ENCODE measurements at places on chromosomes 7 and 10.

- DNase-seq: no peak
Measured at GRCh38 chr10:112026438-112026837, 157.1 kb downstream of the GPAM start.

DNA sequence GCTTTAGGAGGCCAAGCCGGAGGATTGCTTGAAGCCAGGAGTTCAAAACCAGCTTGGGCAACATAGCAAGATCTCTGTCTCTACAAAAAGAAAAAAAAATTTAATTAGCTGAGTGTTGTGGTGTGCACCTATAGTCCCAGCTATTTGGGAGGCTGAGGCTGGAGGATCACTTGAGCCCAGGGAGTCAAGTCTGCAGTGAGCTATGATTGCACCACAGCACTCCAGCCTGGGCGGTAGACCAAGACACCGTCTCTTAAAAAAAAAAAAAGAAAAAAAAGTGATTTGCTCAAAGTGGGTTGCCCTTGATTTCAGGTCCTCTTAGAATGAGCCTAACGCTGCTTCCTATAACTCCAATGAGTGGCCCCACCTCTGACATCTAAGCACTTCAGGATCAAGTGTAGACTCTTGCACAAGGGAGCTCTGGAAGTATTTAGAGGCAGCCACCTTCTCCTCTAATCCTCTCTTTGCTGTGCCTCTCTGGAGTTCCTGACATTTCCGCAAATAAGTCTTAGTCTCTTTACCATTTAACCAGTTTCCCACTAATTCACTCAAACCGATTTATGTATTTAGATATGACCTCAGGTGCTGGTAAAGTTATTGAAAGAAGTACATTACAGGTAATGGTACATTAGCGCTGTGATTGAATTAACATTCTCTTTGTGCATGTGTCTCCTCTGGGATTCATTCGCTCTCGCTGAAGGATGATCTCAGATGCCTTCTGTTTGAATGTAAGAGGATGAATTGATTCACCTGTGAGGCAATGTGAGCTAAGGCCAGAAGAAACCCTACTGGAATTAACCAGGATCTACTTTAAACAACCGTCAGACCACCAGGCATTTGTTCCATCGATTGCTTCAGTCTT, 60.8 kb upstream of the CELF2 start:
- DNase-seq: no peak

DNA sequence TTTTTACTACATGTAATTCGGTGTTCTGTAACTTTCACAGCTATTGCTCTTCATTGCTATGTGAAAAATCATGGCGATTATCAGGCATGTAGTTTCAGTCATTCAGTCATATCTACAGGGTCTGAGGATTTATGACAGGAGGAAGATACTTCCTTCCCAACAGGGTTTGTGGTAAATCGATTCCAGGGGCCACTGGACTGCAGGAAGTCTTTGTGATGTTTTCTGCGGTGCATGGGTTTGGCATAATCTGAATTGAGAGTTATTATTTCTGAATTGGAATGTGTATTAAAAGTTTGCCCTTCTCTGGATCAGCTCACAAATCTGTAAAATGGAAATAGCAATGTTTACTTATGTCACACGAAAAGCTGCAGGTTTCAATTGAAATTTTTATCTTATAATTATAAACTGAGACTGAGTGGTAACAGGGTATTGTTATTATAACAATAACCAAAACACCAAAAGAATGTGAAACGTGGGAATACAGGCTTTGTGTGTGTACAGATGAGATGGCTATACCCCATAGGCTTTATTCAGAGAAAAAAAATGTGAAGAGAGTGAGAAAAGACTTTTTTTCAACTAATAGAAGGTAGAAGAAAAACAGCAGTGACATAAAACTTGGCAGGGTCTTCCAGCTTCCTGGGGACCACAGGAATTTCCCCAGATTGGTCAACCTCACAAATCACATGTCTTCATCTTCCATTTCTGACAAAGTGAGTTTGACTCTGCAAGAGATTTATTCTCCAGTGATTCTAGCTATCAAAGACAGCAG, 307.7 kb upstream of the NFE2L3 start:
- no peak for DNase-seq

GRCh38 chr10:31697271-31698180, 231.1 kb downstream of the ARHGAP12 start:
- DNase-seq: no peak

DNA sequence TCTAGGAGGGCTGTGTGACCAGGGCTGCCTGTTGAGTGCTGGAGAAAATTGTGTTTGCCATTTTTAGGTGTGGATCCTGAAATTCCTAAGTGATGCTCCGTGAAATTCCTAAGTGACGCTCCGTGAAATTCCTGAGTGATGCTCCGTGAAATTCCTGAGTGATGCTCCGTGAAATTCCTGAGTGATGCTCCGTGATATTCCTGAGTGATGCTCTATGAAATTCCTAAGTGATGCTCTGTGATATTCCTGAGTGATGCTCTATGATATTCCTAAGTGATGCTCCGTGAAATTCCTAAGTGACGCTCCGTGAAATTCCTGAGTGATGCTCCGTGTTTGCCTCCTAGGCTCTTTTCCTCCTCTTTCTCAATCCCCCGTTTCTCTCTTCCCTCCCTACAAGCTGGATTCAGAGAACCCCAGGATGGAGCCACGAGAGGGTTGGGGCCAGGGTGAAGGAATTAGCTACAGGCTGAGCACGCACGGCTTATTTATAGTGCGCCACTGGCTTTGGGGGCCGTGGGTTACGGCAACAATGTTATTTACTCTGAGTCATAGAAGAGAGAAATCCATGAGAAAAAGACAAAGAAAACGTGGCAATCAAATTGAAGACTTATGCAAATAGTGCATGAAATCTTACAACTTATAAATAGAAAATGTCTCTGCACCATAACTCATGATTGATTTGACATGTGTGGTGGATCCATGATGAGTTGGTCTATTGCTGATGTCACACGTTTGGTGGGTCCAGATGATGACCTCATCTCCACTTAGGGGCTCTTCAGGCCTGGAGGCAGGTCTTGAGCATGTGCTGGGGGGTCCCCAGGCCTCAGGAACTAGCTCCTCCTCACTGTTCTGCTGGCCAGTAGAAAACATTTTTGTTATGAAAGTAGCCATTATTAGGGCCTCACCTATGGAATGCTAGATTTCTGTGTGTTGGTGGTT, 224.6 kb downstream of the WDR37 start:
- DNase-seq: no peak

GRCh38 chr7:149799397-149800168, 26.2 kb upstream of the ZNF467 start:
- peak; percentile 55 for DNase-seq

DNA sequence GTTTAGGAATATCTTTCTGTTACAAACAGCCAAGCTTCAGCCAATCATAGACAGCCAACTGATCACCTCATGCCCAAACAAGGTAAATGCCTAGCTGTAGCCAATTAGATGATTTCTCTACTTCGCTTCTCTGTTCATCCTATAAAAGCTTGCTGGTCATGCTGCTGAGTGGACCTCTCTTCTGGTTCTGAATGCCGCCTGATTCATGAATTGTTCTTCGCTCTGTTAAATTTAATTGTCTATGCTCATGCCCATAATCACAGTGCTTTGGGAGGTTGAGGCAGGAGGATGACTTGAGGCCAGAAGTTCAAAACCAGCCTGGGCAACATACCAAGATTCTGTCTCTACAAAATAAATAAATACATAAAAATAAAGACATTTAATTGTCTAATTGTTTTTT, 698.1 kb upstream of the NRP1 start:
- no peak for DNase-seq

GRCh38 chr10:96283351-96283750, 12.0 kb upstream of the BLNK start:
- DNase-seq: no peak

GRCh38 chr7:106169821-106170610, 57.9 kb upstream of the SYPL1 start:
- no peak for DNase-seq

GRCh38 chr10:85858776-85859515, 507.6 kb downstream of the GRID1 start:
- DNase-seq: no peak

DNA sequence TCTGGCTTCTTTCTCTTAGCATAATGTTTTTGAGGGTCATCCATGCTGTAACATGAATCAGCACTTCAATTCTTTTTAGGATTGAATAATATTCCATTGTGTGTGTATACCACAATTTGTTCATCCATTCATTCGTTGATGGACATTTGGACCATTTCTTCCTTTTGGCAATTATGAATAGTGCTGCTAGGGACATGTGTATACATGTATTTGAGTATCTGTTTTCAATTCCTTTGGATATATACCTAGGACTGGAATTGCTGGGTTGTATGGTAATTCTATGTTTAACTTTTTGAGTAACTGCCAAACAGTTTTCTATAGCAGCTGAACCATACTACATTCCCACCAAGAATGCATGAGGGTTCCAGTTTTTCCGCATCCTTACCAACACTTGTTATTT, 39.2 kb downstream of the GBF1 start:
- DNase-seq: no peak

GRCh38 chr10:74921744-74922143, 95.3 kb downstream of the KAT6B start:
- DNase-seq: no peak

GRCh38 chr10:60441515-60441914, 51.8 kb upstream of the ANK3 start:
- no peak for DNase-seq

DNA sequence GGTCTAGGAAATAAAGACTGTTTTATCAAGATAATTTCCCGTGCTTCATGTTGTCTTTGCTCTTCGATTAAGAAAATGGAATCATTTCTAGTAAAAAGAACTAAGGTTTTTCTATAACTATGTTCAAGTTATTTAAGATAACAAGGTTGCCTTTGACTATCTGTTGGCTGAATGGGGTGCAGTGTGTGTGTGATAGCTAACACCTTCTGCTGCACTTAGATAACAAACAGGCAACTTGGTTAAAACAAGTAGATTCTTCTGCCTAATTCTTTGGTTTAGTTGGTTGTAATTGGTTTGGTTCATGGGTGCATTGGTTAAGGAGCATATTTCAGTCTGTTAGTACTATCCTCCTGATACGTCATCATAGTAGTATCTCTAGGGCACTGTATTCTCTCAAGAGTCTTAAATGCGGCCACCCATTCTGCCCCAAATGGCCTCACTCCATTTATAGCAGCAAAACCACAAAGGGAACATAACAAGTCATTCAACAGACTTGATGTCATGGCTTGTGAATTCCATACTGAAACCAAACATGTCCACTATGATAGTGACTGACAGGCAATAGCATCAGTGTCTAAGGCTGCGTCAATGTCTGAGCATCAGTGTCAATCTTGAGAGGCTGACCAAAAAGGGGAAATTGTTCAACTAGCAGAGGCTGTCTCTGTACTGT, 55.7 kb downstream of the CCDC3 start:
- no peak for DNase-seq

DNA sequence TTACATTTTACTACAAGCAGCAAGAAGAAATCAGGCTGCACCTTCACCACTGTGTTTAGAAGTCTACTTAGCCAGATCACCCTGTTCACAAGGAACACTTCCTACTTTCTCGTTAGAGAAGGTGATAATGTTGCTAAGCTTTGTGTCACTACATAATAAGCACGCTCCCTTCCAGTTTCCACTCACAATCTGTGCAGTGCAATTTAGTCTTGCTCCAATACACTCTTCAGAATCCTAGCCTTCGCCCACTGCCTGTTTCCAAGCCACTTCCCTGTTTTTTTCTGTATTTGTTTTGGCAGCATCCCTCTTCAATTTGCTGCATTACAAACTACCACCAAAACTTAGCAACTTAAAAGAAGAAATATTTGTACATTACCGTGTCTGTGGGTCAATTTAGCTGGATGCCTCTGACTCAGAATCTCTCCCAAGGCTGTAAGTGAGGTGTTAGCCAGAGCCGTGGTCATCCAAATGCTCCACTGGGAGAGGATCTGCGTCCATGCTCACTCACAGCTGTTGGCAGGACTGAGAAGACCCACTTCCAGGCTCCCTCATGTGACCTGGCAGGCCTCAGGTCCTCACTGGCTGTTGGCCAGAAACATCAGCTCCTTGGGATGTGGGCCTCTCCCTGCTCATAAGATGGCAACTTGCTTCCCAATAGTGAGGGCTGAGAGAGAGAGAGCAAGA, 110.4 kb downstream of the PON1 start:
- DNase-seq: no peak

DNA sequence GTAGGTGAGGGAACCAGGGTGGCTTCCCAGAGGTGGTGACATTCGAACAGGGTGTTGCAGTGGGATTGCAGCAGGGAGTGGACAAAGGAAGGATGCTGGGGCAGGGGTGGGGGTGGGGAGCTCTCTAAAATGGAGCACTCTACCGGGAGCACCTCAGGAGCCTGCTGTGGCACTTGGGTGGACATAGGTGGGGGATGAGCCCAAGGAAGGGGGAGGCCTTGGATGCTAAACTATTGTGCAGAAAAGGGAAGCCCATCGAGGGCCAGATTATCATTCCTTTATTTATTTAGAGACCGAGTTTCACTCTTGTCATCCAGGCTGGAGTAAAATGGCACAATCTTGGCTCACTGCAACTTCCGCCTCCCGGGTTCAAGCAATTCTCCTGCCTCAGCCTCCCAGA, 3.3 kb upstream of the STX1A start:
- DNase-seq: no peak

DNA sequence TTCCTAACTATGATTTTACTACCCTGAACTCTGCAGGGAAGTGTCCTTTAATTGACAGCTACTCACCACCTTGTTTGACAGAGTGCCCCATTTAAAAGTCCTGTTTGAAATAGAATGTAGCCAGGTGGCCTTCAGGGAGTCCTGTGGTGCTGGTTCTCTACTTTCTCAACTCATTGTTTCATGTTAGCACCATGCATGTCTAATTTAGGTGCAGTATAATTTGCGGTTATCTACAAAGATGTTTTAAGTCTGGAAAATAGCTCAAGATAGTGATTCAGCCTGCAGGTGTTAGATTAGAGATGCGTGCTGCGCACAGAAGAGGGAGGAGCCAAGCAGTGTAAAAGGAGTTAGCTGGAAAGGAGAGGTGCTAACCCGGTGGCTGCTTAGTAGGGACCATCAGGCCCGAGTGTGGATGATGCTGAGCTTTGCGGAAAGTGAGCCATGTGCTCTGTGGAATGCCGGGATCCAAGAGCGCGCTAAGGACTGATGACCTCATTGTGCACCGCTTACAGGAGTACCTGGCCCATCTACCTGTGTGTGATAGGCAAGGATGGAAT, 1.2 kb downstream of the CCM2 start:
- DNase-seq: peak; percentile 72

GRCh38 chr10:12181065-12181775, 14.5 kb downstream of the NUDT5 start:
- DNase-seq: peak; percentile 79

- DNase-seq: no peak
Measured at GRCh38 chr10:57815949-57816348, 451.7 kb downstream of the IPMK start.

DNA sequence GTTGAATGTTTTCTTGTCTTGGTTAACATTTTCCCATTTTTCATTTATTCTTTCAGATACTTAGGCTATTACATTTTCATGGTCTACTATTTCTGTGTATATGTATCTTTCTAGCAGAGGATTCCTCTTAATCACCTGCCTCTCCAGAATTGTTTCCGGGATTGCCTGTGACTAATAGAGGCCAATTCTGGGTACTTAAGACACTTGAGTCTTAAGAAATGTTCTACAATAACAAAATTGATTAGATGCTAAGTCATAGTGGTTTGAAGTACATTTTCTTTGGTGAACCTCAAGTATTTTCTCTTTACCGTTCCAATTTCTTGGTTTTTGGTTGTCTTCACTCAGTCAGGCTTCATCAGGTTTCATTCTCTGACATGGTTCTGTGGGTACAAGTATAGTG, 26.4 kb downstream of the BBS9 start:
- no peak for DNase-seq
